ENCODE measurements at places on chromosomes 6 and 20.

GRCh38 chr20:4454111-4454510 is 267.6 kb upstream of the PRND start:
- no peak for DNase-seq

- no peak for DNase-seq
Measured at GRCh38 chr6:20610636-20611370, 76.5 kb downstream of the CDKAL1 start.

- DNase-seq: no peak
Measured at GRCh38 chr6:134065706-134066105, 13.3 kb upstream of the SLC2A12 start.

DNA sequence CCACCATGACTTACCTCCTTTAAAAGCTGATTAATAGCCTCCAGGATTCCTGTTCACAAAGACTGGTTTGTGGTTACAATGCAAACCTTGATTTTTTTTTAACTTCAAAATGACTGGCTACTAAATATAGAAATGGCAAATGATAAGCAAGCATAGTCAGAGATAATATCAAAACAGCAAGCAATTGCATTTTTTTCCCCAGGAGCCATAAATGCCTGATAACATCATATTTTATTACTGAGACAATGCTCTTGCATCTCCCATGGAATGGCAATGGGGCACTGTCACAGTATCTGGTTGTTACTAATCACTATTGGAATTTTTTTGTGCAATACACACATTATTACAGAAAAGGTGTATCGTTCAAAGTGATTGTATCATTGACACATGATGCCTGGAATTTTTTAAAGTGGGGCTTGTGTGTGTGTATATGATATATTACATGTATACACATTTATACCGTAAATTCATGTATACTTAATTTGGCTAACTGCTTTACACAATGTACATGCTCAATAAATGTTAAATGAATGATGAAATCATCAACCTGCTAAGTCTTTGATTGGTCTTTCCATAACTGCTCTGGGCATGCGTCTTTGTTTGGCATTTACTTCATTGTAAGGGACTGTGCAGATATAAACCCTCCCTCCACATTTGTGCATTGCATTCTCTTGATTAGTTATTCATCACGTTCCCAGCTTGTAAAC is 980 bp upstream of the SALL4 start:
- DNase-seq: no peak

- DNase-seq: no peak
Measured at GRCh38 chr6:27591699-27592480, 119.0 kb upstream of the ZNF184 start.

GRCh38 chr6:34990971-34991560 is 102.0 kb downstream of the ANKS1A start:
- no peak for DNase-seq

DNA sequence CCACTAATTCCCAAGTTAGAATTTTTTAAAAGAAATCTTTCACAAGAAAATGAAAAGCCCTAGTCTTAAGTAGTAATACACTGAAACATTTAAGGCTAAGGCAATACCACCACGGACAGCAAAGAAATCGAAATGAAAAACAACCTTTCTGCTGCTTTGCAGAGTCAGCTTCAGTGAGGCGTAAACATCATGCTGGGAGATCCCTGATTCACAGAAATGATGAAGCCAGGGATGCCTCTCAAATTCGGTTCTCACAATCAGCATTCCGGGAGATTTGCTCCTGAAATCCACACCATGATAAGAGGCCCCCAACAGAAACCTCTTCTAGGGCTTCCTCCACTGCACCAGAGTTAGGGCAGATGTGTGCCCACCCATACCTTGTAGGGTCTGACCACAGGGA is 18.6 kb downstream of the RRBP1 start:
- DNase-seq: no peak

GRCh38 chr6:143744551-143745165 is 66.9 kb downstream of the PHACTR2 start:
- no peak for DNase-seq

GRCh38 chr6:157322792-157323254 is 496 bp downstream of the TMEM242 start:
- no peak for DNase-seq

- DNase-seq: no peak
Measured at GRCh38 chr6:52736145-52736544, 27.1 kb downstream of the GSTA2 start.

GRCh38 chr6:95865857-95866256 is 149.9 kb upstream of the FUT9 start:
- DNase-seq: no peak

- no peak for DNase-seq
Measured at GRCh38 chr20:49635166-49635565, 67.2 kb upstream of the PTGIS start.

- no peak for DNase-seq
Measured at GRCh38 chr20:50294164-50295088, 103.8 kb downstream of the CEBPB start.

GRCh38 chr6:101640131-101640530 is 246.6 kb downstream of the GRIK2 start:
- DNase-seq: no peak

GRCh38 chr20:45350217-45350616 is 2.0 kb upstream of the SDC4 start:
- DNase-seq: no peak

GRCh38 chr6:152783217-152783878 is 32.8 kb downstream of the VIP start:
- DNase-seq: no peak

DNA sequence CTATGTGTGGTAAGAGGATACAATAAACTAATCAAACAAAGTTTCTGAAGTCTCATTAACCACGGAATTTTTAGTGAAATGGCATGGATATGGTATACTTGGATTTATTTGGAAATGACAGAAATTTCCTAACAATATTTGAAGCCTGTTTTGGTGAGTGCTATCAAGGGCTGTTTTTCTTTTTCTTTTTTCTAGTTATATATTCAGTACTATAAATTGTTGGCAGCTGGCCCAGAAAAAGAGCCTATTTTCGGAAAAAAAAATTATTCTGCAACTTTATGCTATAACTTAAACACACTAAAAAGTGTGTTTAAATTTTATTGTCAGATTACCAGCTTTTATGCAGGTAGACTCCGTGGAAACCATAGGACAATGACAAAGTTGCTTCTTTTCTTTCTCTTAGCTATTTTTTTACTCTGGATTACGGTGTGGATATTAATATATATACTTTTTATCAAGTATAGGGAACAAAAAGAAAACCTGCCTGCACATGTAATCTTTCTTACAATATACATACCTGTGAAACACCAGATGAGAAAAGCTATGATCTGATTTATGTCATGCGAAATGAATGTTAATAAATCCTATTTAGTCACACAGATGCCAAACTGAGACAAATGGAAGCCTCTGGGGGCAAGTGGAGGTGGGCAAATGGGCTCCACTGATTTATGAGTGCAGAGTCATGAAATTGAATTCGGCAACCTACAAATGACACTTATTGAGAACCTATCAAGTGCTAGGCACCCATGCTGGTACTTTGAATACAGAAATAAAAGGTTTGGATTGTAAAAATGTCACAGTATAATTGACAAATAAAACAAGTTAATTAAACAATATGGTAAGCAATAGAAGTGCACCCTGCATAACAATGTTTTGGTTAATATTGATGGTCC is 919.5 kb upstream of the FLRT3 start:
- DNase-seq: no peak

DNA sequence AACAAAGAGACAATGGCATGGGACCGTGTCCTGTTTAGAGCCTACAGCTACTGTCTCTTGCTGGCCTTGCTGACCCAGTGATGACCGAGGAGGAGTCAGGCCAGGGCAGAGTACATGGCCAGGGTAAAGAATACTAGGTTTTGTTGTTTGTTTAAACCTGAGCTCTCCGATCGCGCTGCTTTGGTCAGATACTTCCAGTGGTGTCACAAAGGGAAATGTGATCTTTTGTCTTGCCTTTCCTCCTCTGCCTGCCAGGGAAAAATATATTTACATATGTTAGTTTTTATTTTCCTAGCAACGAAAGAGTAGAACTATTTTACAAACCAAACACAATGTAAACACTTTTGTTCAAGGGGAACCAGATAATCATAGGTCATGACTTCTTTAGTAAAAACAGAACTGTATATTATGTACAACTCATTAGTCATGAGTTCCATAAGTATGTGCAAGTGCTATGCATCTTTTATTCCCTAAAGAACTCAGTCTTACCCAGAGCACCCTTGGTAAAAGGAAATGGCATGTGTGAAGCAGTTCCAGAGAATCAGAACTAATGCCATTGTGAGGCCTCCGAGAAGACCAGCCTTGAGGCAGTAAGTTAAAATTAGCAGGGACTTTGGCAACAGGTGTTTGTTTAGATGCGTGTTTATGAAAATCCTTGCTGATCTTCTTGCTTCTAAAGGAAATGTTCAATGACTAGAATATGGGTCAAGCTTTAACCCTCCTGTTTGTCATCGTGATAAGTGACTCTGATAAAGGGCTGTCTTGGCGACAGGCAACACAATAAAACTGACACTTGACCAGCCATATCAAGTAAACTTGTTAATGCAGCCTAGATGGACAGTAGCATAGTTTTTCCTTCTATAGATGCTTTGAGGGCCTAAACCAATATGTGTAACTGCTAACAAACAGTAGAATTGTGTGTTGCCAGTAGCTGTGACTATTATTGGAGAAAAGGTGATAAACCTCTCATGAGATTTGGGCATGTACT is 204.6 kb downstream of the NKAIN2 start:
- DNase-seq: no peak

DNA sequence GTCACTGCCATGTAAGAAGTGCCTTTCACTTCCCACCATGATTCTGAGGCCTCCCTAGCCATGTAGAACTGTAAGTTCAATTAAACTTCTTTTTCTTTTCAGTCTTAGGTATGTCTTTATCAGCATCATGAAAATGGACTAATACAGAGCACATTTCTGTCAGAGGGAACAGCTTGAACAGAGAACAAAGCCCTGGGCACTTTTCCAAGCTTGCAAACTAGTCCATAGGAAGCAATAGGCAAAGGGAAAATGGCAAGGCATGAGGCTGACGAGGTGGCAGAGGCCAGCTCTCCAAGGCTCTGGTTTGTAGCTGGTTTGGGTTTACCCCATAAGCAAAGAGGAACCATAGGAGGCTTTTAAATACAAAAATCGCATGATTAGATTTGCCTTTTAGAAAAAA is 185.1 kb upstream of the HDDC2 start:
- no peak for DNase-seq

GRCh38 chr20:36310215-36310981 is 4.3 kb downstream of the DLGAP4 start:
- no peak for DNase-seq

DNA sequence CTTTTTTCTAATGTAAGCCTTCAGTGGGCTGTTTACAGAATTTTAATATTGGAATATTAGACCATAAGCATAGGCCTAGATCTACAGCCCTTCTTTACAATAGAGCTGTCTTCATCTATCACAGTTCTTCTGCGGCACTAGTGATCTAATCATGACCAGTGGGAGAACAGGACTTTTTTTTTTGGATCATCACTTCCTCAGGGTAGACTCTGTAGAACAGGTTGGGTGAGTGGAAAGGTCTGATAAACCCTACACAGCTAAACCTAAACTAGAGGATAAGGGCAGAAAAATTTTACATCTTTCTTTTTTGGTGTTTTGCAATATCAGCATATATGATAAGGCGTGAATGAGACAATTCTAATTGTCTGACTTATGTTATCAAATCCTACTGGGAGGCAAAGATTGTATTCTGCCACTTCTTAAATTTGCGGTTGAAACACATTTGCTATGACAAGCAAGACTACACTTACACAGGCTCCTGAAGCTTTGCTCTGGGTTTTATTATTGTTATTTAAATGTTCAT is 52.2 kb downstream of the GOPC start:
- no peak for DNase-seq

- no peak for DNase-seq
Measured at GRCh38 chr6:43665376-43665775, 20.5 kb downstream of the RSPH9 start.

GRCh38 chr20:59636766-59637370 is 32.5 kb downstream of the PHACTR3 start:
- no peak for DNase-seq

GRCh38 chr20:57396984-57397692 is 5.9 kb downstream of the RBM38 start:
- no peak for DNase-seq

DNA sequence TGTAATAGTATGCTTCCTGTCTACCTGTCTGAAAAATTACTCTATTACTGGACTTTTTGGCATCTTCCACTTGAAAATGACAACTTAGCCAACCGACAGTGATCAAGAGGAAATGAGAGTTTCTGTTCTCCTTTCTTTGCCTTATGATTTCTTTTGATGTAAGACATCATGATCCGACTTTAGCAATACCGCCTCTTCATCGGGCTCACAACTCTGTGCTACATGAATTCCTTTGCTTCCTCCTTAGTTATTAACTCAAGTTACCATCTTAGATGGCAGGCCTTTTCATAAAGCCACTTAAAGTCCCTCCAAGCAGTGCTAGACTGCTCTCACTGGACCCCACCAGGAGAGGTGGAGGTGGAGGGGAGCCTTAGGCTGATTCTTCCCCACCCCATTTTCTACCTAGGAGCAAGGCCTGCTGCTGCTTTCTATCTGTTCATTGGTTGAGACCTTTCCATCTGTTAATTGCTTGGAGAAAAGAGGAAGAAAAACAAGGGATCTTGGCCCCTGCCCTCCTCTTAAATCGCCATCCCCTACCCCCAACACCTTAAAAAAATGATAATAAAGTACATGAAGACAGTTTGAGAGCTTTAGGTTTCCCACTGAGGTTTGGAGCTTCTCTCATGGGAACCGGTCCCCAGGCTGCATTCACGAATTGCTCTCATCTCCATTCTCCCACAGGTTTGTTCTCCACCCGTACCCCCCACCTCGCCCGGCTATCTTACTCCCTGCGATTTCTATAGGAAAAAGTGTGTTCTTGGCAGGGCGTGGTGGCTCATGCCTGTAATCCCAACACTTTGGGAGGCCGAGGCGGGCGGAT is 21.6 kb upstream of the MCM3 start:
- no peak for DNase-seq

- no peak for DNase-seq
Measured at GRCh38 chr6:135323202-135323668, 142.1 kb downstream of the MYB start.

DNA sequence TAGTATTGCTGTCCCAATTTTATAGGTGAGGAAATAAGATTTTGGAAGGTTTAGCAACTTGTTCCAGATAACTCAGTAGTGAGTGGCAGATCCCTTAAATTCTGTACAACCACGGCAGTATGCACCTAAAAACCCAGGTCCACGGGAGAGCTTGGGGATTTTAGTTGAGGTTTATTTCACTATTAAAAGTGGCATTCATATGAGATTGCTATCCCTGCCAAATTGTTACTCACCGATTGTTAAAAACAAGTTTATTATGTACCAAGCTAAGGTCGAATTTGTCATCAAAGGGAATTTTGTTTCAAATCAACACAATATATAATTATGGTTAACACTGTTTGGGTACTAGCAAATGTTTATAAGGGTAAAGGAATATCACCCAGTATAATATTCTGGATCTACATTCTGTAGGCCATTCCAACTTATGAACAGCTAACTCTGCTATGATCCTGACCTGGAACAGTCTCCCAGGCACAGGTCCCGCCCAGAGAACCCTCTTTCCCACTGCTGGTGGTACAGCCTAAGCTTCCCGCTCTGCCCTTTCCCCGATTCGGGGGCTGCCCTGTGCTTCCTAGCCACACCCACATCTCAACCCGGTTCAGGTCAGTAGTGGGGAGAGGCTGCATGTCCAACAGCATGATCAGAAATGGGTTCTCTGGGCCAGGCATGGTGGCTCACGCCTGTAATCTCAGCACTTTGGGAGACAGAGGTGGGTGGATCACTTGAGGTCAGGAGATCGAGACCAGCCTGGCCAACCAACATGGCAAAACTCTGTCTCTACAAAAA is 24.9 kb downstream of the GPLD1 start:
- DNase-seq: no peak

Data from cortex of kidney (tissue), 1 donor.